Right lobe of liver (tissue), 6 donors: ENCODE measurements at places on chromosomes 6 and 20. TPM values are rescaled to one million over a fixed set of nuclear protein-coding genes. Genes with fewer than 3 reads are reported as not detected.

The ADGRF5 gene
- total RNA-seq, result 7.6 TPM

The RIPPLY2 gene
- total RNA-seq, result not detected

The RCAN2 gene
- total RNA-seq, result 1.7 TPM

The ALDH8A1 gene
- total RNA-seq, result 92.0 TPM

The RFX6 gene
- total RNA-seq, result not detected

The RBL1 gene
- total RNA-seq, result 1.9 TPM

The CLIC5 gene
- total RNA-seq, result 0.24 TPM

The CASS4 gene
- total RNA-seq, result 1.7 TPM

The TRIM15 gene
- total RNA-seq, result 17.7 TPM

The GMPR gene
- total RNA-seq, result 3.7 TPM

The OR2H2 gene
- not detected for total RNA-seq

The OPRM1 gene
- total RNA-seq, result not detected

The NDRG3 gene
- total RNA-seq, result 7.8 TPM

The ADNP gene
- total RNA-seq, result 23.9 TPM

The SLC17A9 gene
- total RNA-seq, result 29.8 TPM

The MCHR2 gene
- not detected for total RNA-seq

The AVP gene
- total RNA-seq, result not detected

The PTCRA gene
- 0.37 TPM for total RNA-seq

The PRR18 gene
- total RNA-seq, result 0.86 TPM

The KIAA1586 gene
- total RNA-seq, result 6.5 TPM

The RAET1G gene
- total RNA-seq, result not detected

The CRIP3 gene
- total RNA-seq, result 4.7 TPM

The FAM217A gene
- not detected for total RNA-seq

The TP53TG5 gene
- not detected for total RNA-seq

The GSS gene
- 29.2 TPM for total RNA-seq

The PLEKHG1 gene
- total RNA-seq, result 13.4 TPM

The RBM24 gene
- 1.9 TPM for total RNA-seq

The SLCO4A1 gene
- total RNA-seq, result 5.4 TPM

The CCM2L gene
- total RNA-seq, result 0.68 TPM

The C20orf202 gene
- not detected for total RNA-seq

The TBXT gene
- total RNA-seq, result not detected
